ENCODE measurements at places on chromosomes 7 and 10. TPM values are rescaled to one million over a fixed set of nuclear protein-coding genes. Genes with fewer than 3 reads are reported as not detected.

Gene DDC
- 0.17 TPM for total RNA-seq

- no peak for DNase-seq
Observed at GRCh38 chr7:108026647-108027046, 23.7 kb upstream of the LAMB1 start.

GRCh38 chr7:1058821-1059199 lies 14.5 kb downstream of the GPR146 start:
- no peak for DNase-seq

DNA sequence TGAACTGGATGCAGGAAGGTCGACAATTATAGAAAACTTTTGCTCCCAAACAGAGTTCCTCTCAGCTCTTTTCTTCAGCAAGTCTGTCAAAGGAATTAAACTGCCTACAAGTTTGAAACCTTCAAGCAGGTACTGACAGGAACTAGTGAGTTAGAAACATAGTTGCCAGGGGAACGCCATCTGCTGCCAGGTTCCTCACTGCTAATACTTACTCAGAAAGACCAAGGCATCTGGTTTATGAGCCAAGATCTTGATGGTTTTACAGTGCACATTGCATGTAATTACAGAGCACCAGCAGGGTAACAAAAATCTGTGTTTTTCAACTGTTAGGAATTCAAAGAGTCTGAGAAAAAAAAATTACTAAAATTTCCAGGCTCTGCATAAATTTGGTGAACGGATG lies 300.0 kb upstream of the NRG3 start:
- DNase-seq = no peak

GRCh38 chr10:15784662-15785300 lies 65.1 kb upstream of the ITGA8 start:
- no peak for DNase-seq
